ENCODE measurements at places on chromosomes 4 and X.
A peak's percentile ranks its signal among the peaks of the same experiment; 100 is the strongest.

GRCh38 chrX:24475480-24475879 lies 10.4 kb downstream of the PDK3 start:
- DNase-seq = no peak

GRCh38 chrX:3295731-3296130 lies 50.7 kb downstream of the MXRA5 start:
- DNase-seq = no peak

GRCh38 chr4:72529148-72529822 lies 39.7 kb downstream of the ADAMTS3 start:
- no peak for DNase-seq

- no peak for DNase-seq
Measured at GRCh38 chr4:58166490-58166889, 1056.3 kb upstream of the IGFBP7 start.

DNA sequence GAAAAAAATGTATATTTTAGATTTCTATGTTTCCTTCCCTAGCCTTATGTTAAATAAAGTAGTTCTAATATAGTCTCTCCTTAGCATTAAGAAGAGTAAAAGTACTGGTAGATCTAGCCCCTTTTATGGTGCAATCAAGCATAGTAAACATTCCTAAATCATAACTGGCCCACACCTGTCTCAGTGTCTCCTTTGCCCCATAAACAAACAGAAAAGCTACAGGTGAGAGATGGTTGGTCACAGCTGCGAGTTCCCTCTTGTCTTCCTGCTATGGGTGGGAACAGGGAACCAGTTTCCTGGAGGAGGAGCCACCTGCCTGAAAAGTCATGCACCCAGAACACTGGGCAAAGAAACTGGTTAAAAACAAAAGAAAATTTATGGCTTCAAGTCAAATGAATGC lies 16.6 kb downstream of the SOWAHB start:
- no peak for DNase-seq

DNA sequence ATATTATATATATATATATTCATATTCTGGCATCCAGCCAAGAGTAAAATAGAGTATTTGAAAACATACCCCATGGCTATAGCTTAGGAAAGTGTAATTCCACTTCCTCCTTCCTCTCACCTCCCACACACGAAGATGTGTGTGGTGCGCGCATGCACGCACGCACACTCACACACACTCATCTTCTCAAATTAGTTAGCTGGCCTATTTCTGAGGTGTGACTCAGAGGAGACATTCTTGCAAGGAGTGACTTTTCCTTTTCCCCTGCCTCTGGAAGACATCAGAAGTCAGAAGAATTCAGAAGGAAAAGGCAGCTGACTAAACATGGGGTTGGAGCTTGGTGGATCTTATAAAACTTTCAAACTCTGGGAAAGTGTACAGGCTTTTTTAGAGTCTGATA lies 8.8 kb downstream of the ENPEP start:
- DNase-seq = peak; percentile 60

DNA sequence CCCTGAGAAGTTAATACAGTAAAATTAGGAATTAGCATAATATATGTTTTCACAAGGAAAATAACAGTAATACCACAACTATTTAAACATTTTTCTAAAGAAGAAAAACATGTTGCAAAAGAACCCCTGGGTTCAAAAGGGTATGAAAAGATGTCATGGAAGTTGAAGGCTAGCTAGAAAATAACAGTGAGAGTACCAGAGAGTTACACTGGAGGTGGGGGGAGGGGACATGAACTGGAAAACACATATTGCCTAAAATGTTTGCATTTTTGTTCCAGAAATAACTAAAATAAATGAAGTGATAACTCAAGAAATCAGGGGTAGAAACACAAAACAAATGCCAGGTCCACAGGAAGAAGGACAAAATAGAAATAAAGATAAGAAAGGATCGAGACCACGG lies 336.6 kb upstream of the MAD2L1 start:
- no peak for DNase-seq

- DNase-seq = no peak
Measured at GRCh38 chr4:25180524-25181131, 20.4 kb upstream of the SEPSECS start.

DNA sequence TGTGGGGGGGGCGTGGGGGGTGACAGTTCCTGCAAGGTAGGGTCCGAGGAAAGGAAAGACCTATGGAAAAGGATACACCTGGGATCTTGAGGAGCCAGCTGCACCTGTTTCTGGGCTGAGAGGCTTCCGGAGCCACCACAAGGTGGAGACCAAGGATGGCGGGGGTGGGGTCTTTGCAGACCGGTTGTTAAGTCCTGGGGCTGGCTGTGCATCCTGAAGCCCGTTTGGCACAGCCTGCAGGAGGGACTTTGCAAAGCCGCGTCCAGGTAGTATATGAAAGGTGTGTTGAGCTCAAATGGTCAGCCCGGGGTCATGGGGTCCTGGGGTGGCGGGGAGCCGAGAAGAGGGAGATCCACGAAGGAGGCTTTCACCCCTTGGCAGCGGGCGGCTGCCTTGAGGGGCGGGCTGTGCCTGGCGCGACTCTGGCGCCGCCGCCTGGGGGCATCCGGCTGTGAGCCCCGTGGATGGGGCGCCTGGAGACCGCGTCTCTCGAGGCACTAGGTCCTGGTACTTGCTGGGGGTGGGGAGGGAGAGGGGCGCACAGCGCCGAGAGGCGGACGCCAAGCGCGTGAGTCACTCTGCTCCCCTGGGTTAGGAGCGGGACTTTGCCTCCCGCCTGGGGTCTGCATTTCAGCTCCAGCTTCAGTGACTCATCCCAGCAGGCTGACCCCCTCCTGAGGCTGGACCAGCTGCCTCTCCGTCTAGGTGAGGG lies 58.2 kb upstream of the DYNLT3 start:
- no peak for DNase-seq

All from osteoblast (primary cell).